ENCODE measurements at places on chromosomes 7 and 10.
A peak's percentile ranks its signal among the peaks of the same experiment; 100 is the strongest.

DNA sequence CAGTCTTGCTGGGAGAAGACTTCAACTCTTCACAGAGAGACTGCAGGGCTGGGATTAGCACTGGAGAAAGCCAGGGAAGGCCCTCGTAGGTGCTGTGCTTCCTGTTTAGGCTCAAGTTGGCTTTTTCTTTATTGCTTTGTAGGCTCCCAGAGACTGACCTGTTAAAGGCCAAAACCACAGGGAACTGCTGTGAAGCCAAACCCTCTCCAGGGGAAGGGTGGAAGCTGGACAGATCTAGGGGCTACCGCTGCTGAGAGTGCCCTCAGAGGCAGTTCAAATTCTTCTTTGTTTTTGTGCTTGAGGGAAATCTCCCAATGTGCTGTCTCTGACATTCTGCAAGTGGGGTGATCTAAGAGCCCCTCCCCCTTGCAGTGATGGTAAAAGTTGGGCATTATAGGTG lies 198.4 kb downstream of the CNTNAP2 start:
- no peak for DNase-seq

DNA sequence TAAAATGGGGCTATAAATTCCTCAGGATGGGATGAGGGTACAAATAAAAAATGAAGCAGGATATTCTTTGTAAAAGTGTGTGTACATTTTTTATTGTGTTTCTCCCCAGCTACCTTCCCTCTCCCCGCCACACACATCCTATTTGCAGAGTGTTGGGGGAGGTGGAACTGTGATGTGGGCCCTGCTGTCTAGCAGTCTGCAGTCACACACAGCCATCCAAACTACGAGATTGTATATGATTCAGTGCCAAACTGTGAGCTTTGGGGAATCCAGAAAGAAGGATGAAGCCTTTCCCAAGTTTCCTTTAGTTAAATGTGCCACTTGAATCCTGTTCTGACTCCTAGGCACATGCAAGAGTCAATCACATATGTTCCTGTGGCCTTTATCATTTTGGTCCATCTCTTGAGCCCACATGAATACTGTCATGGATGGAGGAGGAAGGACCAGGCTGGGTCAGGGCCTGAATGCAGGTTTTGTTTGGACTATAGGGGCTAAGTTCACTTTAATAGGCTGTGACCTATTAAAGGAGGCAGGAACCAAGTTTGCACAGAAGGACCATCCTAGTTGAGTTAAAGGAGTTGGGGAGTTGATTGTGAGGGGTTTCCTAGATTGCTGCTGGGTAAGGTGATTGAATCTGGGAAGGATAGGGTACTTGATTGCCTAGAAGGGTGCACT lies 1.1 kb upstream of the SEMA4G start:
- no peak for DNase-seq

DNA sequence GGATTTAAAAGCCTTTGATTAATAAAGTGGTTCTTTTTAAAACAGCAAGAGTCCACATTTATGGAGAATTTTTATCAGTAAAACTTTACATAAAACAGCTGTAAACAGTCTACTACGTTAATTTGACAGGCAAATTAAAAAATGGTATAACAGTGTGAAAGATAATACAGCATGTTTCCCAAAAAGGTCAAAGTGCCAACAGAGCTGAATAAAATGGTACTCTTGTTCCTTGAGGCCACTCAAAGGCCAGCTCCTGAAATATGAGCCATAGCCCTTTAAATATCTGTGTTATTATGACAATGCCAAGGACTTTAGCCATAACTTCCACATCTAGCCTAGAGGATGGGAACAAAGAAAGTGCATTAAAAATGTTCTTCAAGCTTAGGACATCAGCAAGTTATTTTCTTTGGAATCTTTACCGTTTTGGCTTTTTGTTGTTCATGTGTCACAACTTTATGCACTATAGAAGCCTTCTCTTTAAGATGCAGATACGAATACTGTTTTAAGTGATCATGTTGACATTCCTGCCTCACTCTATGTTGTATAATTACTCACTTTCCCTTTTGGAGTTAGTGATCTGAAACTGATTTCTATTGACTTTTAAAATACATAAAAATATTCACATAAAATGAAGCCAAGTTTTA lies 165.6 kb downstream of the RNLS start:
- DNase-seq = peak; percentile 25

- DNase-seq = no peak
Measured at GRCh38 chr10:110022716-110023504, 15.1 kb downstream of the ADD3 start.

DNA sequence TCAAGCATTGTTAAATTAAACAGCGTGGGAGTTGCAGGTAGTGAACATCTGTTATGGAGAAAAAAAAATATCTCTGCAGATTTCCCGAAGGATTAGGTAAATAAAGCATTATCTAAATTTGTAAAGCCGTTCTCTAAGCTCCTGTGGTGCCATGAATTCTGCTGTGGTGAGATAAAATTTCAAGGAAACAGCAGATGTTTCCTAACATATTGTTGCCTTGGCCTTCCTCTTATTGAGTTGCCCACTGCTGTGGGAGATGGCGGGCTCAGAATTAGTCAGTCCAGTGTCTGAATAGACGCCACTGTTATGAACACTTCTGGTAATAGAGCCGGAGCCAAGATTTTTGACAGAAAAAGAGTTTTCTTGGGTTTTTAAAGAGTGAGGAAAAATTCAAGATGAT lies 82.6 kb upstream of the ELMO1 start:
- DNase-seq = no peak

GRCh38 chr7:28151965-28152364 lies 28.6 kb downstream of the JAZF1 start:
- DNase-seq = peak; percentile 44

- DNase-seq = no peak
Measured at GRCh38 chr10:75611172-75611992, 180.0 kb downstream of the LRMDA start.

- no peak for DNase-seq
Measured at GRCh38 chr7:91927912-91928311, 12.8 kb upstream of the AKAP9 start.

DNA sequence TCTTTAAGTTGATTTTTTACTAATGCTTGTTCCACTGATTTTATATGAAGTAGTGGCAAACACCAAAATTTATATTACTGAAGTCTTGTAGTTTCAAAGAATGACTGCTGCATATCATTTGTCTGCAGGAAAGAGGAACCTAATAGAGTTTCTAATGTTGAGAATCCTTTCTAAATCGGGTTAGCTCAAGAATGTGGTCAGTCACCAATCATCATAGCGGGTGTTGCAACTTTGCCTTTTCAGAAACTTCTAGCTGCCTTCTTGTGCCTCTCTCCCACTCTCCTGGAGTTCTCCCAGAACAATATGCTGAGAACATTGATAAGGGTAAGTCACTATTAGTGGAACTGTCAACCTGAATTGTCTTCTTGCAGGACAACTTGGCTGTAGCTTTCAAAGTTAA lies 524.8 kb upstream of the SORCS1 start:
- DNase-seq = no peak

DNA sequence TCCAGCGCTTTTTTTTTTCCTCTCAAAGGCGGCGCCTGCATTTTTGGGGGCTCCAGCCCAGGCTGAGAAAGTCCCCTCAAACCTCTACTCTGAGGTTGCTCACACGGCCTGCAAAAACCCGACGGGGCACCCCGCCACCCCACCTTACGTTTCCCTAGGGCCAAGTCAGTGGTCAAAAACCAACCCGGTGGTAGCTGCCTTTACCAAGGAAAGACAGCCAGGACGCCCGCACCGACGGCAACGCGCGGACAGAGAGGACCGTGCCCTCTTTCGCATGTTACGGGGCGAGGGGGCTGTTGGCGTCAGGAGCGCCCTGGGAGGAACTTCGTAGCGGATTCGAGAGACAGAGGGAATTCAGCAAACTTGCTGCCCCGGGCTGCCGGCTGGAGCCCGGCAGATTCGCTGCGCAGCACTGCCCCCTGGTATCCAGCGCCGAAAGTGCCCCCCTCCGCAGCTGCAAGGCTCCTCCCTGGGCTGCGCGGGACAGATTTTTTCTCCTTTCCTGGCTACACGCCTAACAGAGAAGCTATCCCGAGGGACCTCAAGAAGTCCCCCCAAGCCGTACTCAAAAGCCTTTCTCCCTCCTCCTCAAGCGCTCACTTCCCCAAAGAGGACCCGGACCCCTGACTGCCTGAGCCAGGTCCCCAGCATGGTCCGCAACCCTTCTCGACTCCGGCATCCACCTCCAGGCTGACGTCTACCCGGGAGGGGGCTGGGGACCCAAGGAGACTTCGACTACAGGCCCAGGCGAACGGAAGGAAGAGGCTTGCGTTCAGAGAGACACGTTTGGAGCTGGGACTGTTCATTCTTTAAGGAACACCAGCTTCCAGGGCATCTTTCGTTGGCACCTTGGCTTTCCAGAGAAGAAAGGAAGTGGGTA lies 27.7 kb upstream of the VAX1 start:
- peak; percentile 74 for DNase-seq

DNA sequence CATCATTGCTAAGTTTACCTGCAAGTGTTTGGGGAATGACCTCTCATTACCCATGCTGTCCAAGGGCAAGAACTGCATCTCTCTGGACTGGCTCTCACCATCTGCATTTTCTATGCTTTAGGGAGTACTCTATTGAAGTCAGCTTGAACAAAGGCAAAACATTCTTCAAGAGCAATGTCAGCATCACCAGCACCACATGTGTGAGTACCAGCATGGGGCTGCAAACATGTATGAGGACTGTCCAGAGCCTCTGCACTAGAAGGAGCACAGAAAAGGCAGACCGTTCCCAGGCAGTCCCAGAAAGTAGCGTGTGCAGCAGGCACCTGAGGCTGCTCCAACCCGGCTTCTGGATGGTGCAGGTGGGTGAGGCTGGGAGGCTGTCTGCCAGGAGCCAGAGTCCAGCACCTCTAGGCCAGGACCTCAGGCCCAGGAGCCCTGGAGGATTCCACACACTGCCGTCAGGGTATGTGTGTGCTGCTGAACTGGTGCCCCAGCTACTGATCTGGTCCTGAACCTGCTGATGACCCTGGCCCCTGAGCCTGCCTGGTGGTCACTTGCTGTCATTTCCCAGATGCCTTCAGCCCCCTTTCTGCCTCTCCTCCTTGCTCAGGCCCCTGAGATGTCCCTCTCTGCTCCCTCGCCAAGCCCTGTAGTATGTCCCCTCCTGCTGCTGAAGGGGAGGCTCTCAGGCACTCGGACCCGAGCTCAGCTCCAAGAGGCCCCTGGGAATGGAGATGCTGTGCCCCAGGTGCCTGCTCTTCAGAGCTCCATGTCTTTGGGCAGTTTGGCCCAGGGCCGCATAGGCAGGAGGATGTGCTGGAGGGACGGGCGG lies 20.7 kb downstream of the ANTXRL start:
- DNase-seq = no peak

GRCh38 chr7:157610671-157611295 lies 274.0 kb downstream of the DNAJB6 start:
- no peak for DNase-seq

DNA sequence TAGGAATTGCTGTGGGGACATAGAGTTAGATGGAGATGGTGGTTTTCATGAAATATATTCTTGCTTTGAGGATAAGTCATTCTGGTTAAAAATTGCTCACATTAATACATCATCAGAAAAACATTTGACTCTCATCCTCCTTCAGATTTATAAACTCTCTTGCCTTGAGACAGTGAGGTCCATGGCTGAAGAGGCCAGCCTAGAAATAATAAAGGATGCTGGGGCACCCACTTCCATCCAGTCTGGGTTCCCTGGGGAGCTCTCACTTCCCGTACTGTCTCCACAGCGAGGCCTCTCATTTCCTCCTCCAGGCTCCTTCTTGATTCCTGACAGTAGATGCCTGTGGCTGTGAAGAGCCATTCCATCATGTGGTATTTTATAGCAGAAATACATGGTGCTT lies 73.3 kb upstream of the PRKG1 start:
- DNase-seq = no peak

- DNase-seq = no peak
Measured at GRCh38 chr7:68821846-68822245, 776.4 kb upstream of the AUTS2 start.

DNA sequence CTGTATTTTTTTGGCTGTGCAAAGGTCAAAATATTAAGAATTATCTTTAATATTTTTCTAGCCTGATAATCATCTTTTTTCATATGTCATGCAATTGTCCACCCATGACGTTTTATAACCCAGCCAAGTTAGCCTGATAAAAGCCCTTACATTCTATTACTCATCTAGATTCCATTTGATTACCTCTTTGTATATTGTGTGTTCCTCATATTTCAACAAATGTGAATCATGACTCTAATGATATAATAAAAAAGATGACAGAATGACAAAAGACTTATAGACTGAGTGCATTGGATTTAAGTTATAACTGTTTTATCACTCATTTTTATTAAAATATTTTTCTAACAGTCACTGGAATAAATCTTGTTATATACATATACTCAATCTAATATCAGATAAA lies 1560.0 kb upstream of the LRRTM3 start:
- no peak for DNase-seq

DNA sequence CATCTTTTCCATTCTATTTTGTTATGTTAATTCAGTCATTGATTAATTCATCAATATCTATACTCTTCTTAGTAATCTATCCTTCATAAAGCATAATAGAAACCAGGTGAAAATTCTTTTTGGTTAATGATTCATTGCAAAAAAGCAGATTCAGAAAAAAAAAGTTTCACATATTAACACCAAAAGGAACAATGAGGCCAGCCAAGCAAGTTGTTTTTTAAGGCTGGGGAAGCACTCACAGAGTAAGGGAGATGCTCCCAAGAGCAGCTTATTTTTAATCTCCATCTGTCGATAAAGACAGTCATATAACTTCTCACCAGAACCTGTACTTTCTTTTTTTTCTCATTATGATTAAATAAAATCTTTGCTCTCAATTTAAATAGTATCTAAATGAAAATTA lies 95.8 kb downstream of the CACNA2D1 start:
- DNase-seq = no peak

DNA sequence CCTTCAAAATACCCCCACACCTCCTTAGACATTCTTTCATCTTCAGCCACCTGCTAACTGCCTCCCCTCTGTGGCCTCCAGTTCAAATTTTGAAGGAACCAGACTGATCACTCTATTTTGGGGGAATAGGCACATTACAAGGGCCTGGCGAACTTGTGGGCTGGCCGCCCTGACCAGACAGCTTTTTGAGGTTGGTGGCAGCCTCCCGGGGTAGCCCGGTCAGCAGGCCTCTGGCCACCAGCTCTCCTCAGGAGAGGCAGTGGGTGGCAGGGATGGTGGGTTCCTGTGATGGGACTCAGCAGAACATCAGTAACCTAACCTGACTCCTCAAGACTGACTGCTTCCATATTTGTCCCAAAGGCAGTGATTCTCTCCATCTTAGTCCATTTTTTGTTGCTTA lies 17.4 kb upstream of the EEPD1 start:
- no peak for DNase-seq

- DNase-seq = no peak
Measured at GRCh38 chr7:105677817-105678573, 96.7 kb upstream of the EFCAB10 start.

- no peak for DNase-seq
Measured at GRCh38 chr10:15223174-15223573, 54.7 kb upstream of the NMT2 start.
